ENCODE measurements at places on chromosomes 6 and 20.
A peak's percentile ranks its signal among the peaks of the same experiment; 100 is the strongest.

- no peak for DNase-seq
Observed at GRCh38 chr6:81761197-81761596, 8.7 kb upstream of the TENT5A start.

DNA sequence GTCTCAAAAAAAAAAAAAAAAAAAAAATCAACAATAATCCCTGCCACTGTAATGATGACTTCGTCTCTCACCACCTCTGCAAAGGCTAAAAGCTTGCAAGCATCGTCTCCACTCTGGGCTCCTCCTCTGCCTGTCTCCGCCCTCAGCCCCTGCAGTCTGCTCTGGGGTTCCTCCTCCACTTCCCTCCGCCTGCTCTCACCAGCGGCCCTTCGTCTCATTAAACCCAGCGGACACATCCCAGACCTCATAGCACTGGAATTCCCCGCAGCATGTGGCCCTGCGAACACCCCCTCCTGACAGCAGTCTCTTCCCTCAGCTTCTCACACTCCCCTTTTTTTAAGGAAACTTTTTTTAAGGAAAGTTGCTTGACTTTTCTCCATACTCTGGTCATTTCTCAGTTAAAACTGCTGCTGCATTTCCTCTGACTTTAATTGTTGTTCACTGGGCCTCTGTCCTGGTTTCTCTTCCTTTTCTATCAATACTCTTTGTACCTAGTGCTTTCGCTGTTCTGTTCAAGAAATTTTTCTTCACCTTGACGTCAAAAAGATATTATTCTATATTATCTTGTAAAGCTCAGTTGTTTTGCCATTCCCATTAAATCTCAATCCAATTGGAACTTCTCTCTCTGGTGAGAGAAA is 70.9 kb upstream of the PLEKHG1 start:
- no peak for DNase-seq

- DNase-seq = no peak
Observed at GRCh38 chr6:138250053-138250452, 31.8 kb upstream of the PBOV1 start.

GRCh38 chr6:11203306-11204004 is 29.0 kb downstream of the NEDD9 start:
- DNase-seq = no peak

GRCh38 chr20:63572788-63573646 is 1.0 kb downstream of the HELZ2 start:
- no peak for DNase-seq

GRCh38 chr6:20092071-20092566 is 120.2 kb downstream of the MBOAT1 start:
- no peak for DNase-seq

- no peak for DNase-seq
Observed at GRCh38 chr6:11013721-11014070, 30.4 kb downstream of the ELOVL2 start.

DNA sequence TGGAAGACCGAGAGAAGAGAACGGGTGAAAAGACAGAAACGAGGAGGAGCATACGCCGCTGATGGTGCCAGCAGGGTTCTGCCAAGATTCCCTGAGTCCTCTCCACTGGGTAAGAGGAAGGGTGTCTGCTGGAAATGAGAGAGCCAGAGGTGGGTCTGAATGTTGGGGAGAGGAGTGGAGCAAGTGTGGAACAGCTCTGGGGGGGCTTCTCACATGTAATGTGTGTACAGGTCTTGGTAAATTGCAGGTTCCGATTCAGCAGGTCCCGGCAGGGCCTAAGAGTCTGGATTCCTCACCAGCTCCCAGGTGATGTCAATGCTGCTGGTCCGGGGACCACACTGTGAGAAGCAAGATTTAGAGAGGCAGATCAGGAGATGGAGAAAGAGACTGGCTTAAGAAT is 1.5 kb upstream of the EBF4 start:
- no peak for DNase-seq

DNA sequence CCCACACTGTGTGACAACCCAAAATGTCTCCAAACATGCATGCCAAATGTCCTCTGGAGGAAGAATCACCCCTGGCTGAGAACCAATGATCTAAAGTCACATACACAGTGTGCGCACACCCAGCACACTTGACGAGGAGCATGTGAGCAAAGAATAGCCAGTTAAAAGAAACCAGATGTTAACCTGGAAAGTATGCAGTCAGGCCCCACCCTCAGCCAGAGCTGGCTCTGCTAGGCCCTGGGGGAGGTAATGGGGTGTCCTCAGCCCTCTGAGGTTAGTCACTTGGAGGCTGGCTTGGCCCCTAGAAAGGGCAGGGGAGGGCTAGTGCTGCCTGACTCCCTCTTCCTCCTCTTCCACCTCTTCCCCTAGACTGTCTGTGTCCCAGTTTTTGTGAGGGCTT is 15.2 kb upstream of the GUCA1A start:
- DNase-seq = no peak

GRCh38 chr6:85670573-85670972 is 27.9 kb upstream of the SYNCRIP start:
- no peak for DNase-seq

- no peak for DNase-seq
Observed at GRCh38 chr20:51978070-51978501, 175.8 kb upstream of the SALL4 start.

DNA sequence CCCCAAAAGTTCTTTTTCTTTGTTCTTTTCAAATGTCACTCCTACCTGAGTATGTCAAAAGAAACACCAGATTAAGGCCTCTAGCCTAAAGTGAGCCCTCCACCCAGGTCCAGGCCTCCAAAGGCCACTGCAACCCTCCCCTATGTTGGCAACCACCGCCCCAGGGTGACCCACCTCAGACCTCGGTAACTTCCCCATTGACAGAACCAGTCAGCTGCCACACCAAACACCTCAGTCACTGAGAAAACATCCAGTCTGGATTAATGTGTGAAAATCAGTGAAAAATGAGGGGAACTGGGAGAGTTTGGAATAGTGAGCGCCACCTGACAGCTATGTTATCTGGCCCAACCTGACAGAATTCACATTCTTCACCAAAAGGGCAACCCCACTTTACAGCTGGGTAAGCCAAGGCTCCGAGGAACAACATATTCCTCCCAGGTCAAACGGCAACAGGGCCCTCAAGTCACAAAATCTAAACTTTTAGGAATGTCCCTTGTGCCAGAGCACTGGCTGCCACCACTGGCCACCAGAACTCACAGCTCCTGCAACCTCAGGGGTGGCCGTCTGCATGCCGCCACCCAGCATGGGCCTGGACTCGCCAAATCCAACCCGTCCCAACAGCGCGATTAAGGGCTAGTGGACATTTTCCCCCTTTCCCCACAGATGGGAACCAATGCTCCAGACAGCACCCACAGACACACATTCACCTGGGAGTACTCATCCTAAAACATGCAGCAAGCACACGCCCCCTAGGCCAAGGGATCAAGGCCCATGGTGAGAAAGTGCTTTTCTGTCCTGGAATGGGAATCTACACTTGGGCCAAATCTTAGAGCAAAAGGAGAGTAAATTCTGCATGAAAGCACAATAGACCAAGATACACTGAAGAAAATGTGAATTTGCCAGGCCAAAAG is 4.8 kb downstream of the TAF4 start:
- no peak for DNase-seq

GRCh38 chr20:47293631-47294030 is 62.9 kb downstream of the ZMYND8 start:
- no peak for DNase-seq

- DNase-seq = no peak
Observed at GRCh38 chr6:65979120-65979519, 272.1 kb upstream of the EYS start.

DNA sequence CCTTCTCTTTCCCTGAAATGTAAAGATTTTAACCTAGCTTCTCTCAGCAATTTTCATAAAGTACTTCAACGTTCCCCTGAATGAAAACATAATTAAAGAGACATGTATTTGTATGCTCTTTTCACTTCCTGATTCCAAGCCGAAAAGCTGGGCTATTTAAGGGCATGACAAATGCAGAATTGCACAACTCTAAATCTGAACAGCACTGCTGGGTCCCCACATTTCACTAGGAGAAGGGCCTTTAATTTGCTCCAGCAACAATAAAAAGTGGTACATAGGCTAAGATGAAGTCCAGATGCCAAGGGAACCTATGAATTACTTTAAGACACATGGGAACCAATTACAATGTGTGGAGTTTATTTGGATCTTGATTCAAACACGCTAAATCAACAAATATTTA is 42.0 kb downstream of the IRAK1BP1 start:
- DNase-seq = no peak

DNA sequence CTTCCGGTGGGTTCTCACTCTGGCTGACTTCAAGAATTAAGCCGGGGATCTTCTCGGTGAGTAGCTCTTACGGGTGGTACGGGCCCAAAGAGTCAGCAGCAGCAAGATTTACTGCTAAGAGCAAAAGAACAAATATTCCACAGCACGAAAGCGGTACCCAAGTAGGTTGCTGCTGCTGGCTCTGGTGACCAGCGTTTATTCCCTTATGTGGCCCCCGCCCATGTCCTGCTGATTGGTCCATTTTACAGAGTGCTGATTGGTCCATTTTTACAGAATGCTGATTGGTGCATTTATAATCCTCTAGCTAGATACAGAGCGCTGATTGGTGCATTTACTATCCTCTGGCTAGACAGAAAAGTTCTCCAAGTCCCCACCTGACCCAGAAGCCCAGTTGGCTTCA is 44.3 kb downstream of the FAM50B start:
- DNase-seq = no peak

DNA sequence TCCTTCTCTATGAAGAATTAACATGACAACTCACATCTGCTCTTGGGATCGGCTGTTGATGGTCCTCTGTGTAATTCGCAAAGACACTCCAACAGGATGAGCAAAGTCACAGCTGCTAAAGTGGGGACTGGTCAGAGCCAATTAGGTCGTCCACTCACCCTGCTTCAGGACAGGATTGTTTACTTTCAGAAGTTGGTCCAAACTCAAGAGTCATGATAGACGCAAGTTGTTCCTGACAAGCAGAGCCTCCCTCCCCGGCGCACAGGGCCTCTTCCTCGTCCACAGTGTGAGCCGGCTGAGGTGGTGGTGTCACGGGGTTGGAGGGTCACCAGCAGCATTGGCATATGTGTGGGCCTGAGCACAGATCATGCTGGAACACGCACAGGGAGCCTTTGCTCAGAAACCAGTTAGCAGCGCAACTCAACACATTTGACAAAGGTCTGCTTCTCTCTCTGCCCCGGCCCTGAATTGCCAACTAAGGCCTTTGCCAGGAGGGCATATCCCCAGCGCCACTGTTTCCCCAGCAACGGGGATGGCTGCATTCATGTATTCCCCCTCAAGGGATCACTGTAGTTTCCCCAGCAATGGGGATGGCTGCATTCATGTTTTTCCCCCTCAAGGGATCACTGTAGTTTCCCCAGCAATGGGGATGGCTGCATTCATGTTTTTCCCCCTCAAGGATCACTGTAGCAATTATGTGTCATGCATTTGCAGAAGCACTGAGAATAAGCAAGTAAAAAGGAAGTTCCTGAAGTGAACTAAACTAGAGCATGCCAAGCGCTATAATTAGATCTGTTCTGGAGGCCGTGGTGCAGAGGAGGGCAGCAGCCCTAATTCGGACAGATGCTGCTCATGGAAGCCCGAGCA is 111.7 kb downstream of the THBS2 start:
- DNase-seq = no peak

DNA sequence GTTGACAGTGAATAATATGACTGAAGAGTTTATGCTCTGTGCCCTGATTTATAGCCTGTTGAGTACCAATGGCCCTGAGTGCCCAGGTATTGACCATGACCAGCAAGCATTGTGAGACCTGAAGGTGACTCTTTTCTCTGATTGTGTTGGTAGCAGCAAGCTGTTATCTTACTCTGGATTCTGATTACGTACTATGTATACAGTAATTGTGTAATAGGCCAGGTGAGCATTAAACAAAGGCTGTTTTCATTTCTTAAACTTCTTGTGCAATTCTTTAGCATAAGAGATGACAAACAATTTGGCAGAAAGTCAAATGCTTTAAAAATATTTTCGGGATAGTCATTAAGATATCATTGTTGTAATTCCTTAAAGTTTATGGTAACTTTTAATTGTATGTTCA is 111.7 kb upstream of the PTPRK start:
- DNase-seq = no peak

DNA sequence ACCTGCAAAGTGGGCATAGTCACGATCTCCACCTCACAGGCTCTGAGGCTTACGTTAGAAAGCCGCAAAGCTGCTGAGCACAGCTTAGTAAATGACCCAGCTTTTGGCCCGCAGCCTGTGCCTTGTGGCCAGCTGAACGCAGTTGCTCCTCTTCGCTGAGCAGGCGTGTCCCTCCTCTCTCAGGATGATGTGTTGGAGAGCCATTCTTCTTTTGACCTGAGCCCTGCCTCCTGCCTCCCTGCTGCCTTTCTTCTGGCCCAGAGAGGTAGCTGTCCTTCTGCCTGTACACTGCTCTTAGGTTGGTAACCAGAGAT is 47.6 kb upstream of the MYL9 start:
- no peak for DNase-seq

GRCh38 chr6:39361657-39362486 is 39.4 kb upstream of the KCNK16 start:
- peak; percentile 42 for DNase-seq

DNA sequence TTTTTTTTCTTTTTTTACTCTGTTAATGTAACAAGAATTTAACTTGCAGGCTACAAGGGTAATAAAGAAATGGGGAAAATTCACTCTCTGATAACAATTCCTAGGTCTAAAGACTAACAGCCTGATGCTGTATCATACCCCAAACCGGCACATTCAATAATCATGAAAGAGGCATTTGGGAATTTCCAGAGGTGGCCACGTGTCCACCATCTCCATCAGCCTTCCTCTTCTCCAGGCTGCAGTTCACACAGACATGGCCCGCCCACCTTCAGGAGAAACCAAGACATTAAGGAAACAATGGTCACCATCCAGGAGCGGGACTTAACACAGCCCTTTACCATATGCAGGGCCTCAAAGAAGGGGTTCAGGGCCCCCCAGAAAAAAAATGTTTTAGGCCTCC is 44.8 kb downstream of the PDE10A start:
- no peak for DNase-seq

GRCh38 chr6:54291146-54291545 is 17.1 kb upstream of the TINAG start:
- DNase-seq = no peak

DNA sequence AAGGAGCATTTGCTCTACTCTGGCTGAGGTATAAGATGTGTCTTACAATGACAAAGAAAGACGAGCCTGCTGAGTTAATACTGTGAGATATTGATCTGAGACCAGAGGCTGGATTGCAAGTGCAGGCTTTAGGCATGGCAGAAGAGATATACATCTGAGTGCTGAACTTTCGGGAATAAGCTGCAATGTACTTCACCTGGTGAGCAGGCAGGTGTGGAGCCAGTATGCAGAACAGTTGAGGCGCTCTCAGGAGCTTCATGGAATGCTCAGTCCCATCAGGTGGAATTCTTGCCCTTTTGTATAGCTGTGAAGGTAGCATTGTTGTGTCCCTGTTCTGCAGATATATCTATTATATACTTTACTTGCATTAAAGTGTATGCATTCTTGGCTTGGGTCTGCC is 179.3 kb upstream of the RIMS1 start:
- DNase-seq = no peak

GRCh38 chr20:2329286-2329685 is 33.5 kb downstream of the TGM3 start:
- no peak for DNase-seq

- no peak for DNase-seq
Observed at GRCh38 chr6:169101036-169101805, 152.4 kb downstream of the THBS2 start.
